ENCODE measurements at places on chromosomes 2 and 18.
A peak's percentile ranks its signal among the peaks of the same experiment; 100 is the strongest.

DNA sequence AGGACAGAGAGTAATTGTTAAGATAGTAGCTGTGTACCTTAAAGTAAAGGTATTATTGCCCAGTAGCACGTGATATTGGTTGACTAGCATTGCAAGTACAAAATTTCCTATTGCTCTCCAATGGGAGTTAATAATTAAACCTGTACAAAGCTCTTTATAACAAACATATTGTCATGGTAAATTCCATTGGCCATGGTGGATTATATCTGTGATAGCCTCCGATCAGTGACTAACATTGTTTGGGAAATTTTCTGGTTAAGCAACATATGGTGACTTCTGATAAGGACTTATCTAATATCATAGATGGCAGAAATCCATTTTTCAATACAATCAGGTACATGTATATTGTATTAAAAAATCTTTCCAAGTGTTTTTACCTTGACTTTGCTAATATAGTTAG, 360.8 kb downstream of the DCC start:
- DNase-seq, result no peak

DNA sequence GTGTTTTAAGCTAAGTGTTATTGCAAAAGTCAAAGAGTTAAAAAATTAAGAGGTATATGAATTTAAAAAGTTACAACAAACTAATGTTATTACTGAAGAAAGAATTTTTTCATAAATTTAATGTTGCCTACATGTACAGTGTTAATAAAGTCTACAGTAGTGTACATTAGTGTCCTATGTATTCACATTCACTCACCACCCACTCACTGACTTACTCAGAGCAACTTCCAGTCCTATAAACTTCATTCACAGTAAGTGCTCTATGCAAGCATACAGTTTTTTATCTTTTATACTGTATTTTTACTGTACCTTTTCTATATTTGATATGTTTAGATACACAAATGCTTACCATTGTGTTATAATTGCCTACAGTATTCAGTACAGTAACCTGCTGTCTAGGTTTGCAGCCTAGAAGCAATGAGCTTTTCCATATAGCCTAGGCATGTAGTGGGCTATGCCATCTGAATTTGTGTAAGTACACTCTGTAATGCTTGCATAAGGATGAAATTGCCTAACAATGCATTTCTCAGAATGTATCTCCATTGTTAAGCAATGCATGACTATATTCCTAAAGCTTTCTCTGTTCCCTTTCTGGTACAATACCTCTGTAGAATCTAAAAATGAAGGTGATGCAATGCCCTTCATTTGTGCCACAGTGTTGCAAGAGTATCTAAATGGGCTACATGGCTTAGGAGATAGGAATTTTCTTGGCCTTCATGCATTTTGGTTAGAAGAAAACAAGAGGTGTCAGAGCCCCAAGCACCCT, 370.8 kb upstream of the NT5C1B start:
- DNase-seq, result no peak

- DNase-seq, result no peak
Measured at GRCh38 chr2:112618383-112618782, 27.4 kb upstream of the SLC20A1 start.

DNA sequence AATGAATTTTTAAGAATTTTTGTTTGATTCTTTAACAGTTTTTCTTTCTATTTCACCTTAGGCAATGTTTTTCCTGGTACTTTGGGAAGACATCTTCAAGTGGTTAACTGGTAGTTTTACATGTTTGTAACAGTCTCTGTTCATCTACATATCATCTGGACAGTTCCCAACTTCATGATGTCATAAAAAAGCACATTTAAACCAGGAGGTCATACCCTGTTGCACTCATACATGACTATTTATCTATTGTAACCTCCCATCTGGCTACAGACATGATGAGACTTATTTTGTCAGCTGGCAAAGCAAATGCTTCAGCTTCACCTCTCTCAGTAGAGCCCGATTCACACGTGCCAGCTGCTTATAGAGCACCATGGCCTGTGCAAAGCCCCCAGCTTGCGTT, 99.8 kb upstream of the YPEL5 start:
- DNase-seq, result no peak

DNA sequence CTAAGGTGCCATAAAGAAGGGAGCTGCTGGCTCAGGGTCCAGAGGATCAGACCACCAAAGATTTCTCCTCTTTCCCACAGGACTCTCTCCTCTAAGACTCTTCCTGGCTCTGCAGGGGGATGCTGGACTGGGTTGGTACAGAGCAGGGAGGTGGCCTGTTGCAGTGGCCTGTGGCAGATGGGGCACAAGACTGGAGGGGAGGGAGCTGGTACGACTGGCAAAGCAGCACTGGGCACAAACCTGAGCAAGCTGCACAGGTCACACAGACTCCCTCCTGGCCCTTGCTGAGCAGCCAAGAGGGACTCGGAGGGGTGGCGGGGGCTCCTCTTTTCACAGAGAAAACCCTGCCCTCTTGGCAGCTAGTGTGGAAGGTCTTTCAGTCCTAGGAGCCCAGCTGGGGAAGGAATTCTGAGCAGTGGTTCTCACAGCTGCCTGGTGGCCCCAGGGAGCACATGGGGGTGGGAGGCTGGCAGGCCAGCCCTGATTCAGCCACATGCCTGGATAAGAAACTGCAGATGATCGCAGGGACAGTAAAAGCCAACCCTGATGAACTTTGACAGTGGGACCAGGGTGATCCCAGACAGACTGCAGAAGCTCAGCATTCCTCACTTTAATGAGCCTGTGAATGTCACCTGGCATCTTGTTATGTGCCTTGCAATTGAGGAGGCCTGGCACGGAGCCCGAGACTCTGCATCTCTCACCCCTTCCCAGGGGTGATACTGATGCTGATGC, 32.5 kb upstream of the ACAA2 start:
- DNase-seq, result no peak

- DNase-seq, result no peak
Measured at GRCh38 chr2:45265336-45265735, 256.1 kb upstream of the SIX2 start.

DNA sequence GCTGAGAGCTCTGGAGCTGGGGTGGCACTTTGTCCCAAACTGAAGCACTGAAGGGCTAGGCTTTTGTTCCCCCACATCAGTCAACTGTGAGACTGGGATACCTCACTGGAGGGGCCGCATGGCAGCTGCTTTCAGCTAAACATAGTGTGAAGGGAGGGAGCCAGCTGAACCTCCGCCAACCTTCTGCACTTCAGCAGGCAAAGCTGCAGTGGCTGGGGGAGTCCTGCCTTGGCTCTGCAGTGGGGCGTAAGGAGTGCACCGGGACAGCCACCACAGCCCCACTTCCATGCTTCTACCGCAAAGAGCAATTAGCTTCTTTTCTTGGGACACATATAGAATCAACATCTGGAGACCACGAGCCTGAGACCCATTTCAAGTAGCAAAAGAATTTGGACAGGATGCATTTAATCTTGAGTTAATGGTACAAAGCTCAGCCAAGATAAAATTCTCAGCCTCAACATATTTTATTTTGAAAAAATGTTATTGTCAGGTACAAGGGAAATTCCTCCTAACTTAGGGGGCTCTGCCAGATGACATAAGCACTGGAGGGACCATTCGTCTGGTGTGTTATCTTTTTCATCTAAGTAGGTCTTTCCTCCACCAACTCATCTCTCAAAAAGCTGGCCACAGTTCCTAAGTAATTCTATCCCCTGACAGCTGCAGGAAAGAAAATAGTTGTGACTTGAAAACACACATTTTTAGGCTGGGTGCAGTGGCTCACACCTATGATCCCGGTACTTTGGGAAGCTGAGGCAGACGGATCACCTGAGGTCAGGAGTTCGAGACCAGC, 25.6 kb upstream of the MYCN start:
- no peak for DNase-seq

DNA sequence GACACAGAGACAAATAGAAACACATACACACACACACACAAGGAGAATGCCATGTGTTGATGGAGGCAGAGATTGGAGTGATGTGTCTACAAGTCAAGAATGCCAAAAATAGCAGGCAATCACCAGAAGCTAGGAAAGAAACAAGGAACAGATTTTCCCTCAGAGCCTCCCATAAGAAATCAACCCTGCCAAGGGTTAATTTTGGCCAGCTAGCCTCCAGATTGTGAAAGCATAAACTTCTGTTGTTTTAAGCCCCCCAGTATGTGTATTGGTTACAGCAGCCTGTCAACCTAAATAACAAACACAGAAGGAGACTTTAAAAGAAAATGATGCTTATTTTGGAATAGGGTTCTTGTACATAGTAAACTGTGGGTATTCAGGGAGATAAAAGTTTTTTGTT, 5.6 kb upstream of the STK39 start:
- no peak for DNase-seq

DNA sequence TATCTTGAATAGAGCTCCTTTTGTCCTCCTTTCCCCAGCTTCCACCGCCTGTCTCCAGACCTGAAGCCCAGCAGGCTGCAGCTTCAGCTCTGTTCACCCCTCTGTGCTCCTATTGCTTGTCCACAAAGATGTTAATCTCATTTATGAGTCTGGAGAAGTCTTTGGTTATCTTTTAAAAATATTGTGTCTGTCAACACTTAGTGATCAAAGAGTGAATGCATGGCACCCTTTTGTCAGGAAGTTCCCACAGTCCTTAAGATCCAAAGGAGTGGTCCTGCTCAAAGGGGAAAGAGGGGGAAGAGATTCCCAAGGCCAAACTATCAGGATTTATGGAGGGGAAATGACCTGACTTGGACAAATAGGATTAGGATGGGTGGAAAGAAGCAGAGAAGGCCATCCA, 118.9 kb downstream of the ACAA2 start:
- no peak for DNase-seq

DNA sequence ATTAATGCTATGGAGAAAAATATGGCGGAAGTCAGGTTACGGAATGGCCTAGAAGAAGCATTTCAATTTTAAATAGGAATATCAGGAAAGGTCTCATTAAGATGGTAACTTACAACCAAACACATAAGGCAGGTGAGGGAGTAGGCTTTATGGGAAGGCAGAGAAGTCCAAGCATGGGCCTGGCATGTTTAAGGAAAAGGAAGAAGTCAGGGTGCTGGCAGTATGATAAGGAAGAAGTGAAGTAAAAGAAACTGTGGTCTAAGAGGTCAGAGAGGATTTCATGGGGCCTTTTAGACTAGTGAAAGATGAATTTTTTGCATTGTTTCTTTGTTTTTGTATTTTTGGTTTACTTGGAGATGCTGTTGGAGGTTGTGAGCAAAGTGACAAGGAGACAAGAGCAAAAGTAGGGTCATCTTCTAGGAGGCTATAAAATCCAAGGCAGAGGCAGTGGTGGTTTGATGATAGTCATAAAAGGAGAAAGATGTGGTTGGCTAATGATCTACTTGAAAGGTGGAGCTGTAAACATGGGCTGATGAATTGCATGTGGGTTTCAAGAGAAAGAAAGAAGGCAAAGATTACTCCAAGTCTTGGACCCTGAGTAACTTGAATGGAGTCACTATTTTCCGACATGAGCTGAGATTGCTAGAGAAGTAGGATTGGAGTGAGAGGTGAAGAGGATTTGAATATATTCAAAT, 354.3 kb downstream of the GPD2 start:
- DNase-seq, result no peak

GRCh38 chr2:120702061-120702460, 33.6 kb upstream of the GLI2 start:
- DNase-seq, result no peak

- DNase-seq, result no peak
Measured at GRCh38 chr2:30191819-30192271, 39.5 kb upstream of the LBH start.

GRCh38 chr2:127679680-127680361, 4.5 kb upstream of the LIMS2 start:
- peak; percentile 10 for DNase-seq

DNA sequence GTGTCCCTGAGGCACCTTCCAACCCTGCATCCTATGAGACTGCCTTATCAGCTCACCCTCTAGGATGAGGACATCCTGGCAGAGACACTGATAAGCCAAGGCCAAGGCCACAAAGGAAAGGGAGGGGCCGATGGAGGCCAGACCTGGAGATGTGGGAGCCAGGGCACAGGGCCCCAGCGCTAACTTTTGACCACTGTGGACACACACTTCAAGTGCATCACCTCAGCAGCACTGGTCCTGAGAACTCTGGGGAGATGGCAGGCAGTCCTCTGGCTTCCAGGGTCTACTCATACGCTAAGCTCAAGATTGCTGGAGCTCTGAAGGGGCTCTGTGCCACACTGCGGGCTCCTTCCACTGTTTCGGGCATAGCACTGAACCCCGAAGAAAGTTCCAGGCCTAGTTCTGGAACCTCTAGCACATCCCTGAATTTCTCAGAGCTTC, 100.2 kb upstream of the ID2 start:
- DNase-seq, result no peak

DNA sequence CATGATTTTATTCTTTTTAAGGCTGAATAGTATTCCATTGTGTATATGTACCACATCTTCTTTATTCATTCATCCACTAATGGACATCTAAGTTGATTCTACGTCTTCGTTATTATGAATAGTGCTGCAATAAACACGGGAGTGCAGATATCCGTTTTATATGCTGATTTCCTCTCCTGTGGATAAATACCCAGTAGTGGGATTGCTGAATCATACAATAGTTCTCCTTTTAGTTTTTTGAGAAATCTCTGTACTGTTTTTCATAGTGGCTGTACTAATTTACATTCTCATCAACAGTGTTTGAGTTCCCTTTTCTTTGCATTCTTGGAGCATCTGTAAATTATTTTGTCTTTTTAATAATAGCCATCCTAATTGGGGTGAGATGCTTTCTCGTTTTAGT, 114.5 kb downstream of the RGPD3 start:
- DNase-seq, result no peak

GRCh38 chr18:63684718-63685117, 18.0 kb upstream of the SERPINB11 start:
- no peak for DNase-seq

DNA sequence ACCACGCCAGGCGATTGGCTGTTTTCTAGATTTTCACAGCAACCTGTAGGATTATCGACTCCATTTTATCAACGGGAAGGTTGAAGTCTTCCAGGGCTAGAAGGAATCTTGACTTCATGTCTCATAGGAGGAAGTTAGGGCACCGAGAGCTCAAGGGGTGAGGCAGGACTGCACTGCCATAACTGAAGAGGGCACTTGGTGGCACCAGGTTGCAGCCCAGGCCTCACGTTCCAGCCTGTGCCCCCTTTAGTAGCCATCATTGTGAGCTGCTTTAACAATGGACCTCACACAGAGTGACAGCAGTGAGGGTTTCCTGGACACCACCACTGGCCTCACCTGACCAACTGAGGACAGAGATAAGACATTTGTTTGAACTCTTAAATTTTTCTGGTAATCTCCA, 22.9 kb upstream of the RPL37A start:
- DNase-seq, result no peak

DNA sequence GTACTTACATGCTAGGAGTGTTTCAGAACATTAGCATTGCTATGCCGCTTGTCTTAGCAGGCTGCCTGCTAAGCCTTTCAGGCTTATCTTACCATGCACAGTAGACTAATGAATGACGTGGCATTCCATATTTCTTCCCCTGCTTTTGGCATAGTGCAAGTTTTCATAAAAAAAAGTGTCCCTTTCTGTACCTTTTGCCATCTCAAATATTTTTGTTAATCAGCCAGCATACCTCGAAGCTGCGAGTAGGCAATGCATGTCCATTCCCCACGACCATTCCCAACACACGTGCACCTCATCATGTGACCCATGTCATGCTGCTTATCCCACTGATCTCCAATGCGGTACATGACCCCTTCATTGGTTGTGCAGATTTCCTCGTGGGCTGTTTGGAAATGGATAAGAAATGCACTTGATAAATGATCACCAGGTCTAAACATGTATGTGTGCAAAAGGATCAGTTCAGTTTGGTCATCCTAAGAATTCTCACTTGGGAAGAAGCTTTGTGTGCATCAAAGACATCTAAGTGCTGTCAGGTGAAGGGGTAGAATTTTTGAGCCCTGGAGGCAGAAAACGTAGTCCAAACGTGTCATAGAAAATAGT, 13.9 kb downstream of the FN1 start:
- no peak for DNase-seq

GRCh38 chr2:223578846-223579245, 23.3 kb downstream of the SCG2 start:
- DNase-seq, result no peak
